Stimulated activated CD4-positive, alpha-beta T cell treated with anti-CD3 and anti-CD28 coated beads, Interleukin-15, amount 100 ng/mL, for 1 hour (primary cell): ENCODE measurements at places on chromosomes 1 and 21.

- no peak for DNase-seq
Measured at GRCh38 chr1:177798614-177799013, 171.2 kb downstream of the SEC16B start.

GRCh38 chr1:176959191-176959820 lies 205.2 kb downstream of the ASTN1 start:
- no peak for DNase-seq

DNA sequence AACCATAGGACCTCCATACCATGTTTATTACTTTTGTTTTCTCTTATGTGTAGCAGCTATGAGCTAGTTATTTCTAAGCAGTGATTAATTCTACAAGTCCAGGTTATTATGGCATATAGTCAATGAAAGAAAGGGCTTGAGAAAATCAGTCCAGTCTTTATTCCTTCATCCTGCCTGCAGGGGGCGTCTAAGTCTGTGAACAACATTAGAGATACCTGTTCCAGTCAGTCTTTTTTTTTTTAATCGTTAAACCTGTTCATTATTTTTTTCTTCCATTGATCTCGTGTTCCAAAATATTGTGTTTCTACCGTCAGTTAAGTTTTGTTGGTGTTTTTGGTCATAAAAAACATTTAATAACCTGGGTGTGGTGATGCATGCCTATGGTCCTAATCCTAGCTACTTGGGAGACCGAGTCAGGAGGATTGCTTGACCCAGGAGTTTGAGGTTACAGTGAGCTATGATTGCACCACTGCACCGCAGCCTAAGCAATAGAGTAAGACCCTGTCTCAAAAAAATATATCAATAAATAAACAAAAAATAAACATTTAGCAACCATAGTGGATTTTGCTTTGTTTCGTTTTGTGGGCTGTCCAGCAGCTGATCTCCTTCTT lies 29.4 kb upstream of the CD2 start:
- DNase-seq: peak; percentile 43

- DNase-seq: no peak
Measured at GRCh38 chr1:22139066-22139594, 3.8 kb downstream of the WNT4 start.

DNA sequence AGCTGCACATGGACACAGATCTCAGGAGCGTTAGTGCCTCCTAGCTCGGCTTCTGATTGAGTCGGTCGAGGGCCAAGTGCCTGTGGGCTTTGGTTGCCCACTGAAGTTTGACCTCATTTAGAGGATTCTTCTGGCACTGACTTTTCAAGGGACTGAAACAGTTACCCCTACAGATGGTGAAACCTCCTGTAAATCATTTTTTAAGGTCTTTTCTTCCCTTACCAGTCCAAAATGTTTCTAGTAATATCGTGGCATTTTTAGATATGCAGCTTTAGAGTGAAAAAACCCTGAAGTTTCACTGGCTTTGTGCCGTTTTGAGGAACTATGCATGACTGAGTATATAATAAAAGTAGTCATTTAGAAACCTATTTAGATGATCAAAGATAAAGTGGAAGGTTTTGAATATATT lies 34.7 kb upstream of the L1TD1 start:
- no peak for DNase-seq
